Stimulated activated CD4-positive, alpha-beta T cell treated with anti-CD3 and anti-CD28 coated beads, TNF-alpha, amount 100 ng/mL, for 1 hour (primary cell): ENCODE measurements at places on chromosomes 7 and 10.

DNA sequence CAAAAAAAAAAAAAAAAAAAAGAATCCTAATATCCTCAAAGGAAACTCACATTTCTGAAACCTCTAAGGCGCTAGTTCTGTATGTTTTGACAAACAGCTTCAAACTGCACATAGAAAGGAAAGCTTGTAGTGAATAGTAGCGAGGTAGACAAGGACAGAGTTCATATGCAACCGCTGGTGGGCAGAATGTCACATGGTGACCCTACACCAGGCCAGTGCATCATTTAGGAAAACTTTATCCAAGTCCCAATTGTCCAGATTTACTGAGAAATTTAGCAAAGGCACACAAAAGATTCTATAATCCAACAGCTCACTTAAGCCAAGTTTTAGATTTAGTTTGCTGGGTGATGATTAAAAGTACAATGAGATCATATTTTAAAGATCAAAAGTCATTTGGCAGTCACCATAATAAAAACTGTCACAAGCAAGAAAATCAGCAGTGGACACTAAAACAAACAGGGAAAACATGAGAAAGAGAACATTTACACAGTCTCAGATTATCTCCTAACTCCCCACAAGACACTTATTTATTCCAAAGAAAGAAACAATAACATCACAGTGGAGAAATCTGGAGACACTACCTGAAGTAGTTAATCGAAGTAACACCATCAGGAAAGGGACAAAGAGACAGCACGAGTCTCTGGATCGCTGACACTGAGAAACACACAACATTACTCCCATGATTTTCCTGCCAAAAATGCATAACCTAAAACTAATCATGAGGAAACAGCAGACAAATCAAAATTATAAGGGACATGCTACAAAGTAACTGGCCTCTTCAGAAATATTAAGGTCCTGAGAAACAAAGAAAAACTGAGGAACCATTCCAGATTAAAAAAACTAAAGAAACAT is 20.2 kb downstream of the FAM204A start:
- no peak for DNase-seq

GRCh38 chr7:35908331-35909216 is 107.7 kb downstream of the SEPTIN7 start:
- no peak for DNase-seq

DNA sequence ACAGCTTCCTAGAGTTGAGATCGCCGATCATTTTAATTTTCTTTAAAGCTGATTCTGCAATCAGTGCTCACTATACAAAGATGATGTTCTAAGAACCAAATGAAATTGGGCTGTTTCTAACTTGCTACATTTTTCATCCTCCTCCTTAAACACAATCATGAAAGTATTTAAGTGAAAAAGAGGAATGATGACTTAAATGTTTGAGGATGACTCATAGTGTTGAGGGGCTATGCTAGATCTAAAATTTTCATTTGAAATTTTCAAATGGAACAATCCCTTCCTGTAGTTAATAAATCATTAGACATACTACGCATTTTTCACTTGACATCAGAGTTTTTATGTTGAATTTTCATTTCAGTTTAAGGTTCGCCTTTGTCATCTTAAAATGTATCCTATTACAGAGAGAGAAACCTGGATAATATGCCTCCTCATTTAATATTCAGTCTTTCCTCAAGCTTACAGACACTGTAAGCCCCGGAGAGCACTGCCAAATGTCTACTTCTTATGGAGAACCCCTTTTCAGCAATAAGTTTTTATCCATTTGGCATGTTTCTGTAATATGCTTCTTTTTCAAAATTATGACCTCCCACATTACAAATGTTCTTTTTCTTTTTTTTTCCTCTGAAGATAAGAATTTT is 499.6 kb downstream of the MAGI2 start:
- no peak for DNase-seq

GRCh38 chr10:23063045-23063972 is 32.1 kb upstream of the MSRB2 start:
- no peak for DNase-seq

GRCh38 chr7:76505168-76506080 is 4.9 kb upstream of the UPK3B start:
- no peak for DNase-seq

- DNase-seq = no peak
These were observed 80.8 kb downstream of the FOXL3 start for GRCh38 chr7:370775-371118.

- DNase-seq = no peak
These were observed 135.5 kb downstream of the USP6NL start for GRCh38 chr10:11475831-11476434.

- DNase-seq = no peak
These were observed 80.0 kb downstream of the PAX2 start for GRCh38 chr10:100825325-100825875.

DNA sequence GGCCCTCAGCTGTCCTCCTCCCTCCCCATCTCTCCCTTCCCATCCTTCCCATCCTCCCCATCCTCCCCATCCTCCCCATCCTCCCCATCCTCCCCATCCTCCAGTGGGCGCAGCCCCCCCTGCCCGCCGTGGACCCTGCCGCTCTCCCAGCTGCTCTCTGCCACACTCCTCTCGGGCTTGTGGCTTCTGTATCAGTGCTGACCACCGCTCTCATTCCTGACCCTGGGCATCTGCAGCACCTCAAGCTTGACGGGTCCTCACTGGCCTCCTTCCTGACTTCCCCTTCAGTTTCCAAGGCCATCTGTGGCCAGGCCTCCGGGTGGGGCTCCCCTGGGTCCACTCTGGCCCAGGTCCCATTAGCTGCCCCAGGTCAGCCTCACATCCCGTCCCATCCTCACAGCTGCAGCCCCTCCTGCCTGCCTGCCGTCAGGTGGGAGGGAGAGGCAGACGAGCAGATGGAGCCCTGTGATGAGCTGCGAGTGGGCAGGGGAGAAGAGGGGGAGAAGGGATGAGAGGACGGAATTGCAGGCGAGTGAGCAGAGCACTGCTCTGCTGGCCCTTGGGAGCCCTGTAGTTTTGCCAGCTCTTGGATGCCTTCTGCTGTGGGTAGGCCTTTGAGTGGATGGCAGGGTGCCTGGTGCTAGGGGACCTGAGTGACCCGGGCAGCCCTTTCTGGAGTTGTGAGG is 35.7 kb downstream of the LHPP start:
- DNase-seq = no peak

DNA sequence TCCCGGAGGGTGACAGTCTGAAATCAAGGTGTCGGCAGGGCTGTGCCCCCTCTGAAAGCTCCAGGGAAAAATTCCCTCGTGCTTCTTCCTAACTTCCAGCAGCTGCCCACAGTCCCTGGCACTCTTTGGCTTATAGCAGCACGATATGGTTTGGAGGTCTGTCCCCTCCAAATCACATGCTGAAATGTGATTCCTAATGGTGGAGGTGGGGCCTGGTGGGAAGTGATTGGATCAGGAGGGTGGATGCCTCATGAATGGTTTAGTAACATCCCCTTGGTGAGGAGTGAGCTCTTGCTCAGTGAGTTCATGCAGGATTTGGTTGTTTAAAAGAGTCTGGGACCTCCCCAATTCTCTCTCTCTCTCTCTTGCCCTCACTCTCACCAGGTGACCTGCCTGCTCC is 51.1 kb downstream of the GPAM start:
- DNase-seq = no peak

DNA sequence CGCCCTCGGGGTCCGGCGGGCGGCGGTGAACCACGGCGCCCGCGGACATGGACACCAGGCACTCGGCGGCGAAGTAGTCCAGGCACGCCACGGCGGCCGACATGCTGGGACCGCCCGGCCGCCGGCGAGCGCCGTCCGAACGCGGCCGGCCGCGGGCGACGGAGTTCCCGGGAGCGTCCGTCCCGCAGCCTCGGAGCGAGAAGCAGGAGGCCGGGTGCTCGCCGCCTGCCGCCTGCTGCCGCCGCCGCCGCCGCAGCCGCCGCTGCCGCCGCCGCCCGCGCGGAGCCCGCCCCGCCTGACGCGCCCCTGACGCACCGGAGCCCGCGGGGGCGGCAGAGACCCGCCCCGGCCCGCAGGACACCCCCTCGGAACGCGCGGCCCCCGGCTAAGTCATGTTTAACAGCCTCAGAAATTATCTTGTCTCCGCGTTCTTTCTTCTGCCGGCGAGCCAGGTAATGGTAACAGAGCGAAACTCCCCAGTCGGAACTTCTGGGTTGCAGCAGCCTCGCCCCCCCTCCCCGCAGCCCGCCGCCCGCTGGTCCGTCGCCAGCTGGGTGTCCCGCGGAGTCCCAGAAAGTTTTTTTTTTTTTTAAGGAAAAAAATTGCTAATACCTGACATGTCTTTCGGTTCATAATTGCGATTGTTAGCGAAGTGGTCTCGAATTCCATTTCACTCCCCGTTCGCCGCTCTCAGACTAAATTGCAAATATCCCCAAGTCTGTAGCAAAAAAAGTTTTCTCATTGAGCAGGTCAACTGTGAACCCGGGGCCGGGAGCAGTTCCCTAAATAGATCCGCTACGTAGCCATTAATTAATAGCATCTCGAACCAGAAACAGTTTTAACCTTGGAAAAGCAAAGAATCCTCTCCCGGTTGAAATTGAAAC is at the start of gene KLF14:
KLF14 (minus strand) TSS at position 277 of the 884 bp plus-strand sequence; CDS start at position 103, 174 bp downstream.
- DNase-seq = peak; percentile 34

- no peak for DNase-seq
These were observed 15.0 kb downstream of the KIAA1217 start for GRCh38 chr10:24223953-24224352.

GRCh38 chr7:73340514-73340913 is 12.6 kb downstream of the FKBP6 start:
- DNase-seq = no peak

GRCh38 chr7:23100697-23101096 is 4.9 kb upstream of the KLHL7 start:
- no peak for DNase-seq

- no peak for DNase-seq
These were observed 98.9 kb upstream of the PRKCQ start for GRCh38 chr10:6678956-6679355.

DNA sequence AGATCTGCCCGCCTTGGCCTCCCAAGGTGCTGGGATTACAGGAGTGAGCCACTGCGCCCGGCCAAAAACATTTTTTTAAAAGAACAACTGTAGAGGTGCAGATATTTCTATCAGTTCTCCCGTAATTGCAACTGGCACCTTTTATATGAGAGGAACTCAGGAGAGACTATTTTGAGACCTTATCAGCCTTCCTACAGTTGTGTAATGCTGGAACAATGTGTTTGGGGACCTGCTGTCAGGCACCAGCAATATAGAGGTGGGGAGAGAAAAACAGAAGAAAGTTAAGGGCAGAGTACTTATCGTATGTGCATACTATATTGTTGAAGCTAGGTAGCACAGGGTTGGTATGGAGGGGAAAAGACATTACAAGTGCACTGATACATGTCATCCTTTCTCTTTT is 343.8 kb upstream of the ANKRD30A start:
- no peak for DNase-seq

- DNase-seq = no peak
These were observed 73.1 kb upstream of the SAMD8 start for GRCh38 chr10:75038335-75038734.

GRCh38 chr10:82041018-82041417 is 166.0 kb downstream of the NRG3 start:
- no peak for DNase-seq

- no peak for DNase-seq
These were observed 26.2 kb upstream of the ABLIM1 start for GRCh38 chr10:114684084-114684821.

- DNase-seq = no peak
These were observed 264.3 kb downstream of the AUTS2 start for GRCh38 chr7:69862413-69863064.

- DNase-seq = no peak
These were observed 40.4 kb downstream of the MTURN start for GRCh38 chr7:30175180-30175579.

DNA sequence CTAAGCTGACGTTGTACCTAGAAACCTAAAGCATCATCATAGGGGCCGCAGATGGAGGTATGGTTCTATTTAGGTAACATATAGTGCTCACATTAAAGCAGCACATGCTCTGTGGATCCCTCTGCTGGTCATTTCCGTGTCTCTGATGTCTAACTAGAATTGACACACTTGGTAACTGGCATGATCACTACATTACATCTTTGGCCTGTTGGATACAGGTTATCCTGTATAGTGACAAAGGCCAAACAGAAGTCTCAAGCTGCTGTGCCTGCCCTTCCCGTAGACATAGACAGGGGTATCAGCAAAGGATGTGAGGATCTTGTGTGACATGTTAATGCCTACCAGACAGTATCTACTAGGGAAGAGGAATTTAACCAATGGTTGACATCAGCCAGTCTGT is 51.2 kb downstream of the KIF5B start:
- DNase-seq = no peak

GRCh38 chr10:49172061-49172776 is 16.0 kb downstream of the TMEM273 start:
- DNase-seq = no peak

- no peak for DNase-seq
These were observed 45.1 kb upstream of the LYZL1 start for GRCh38 chr10:29243750-29244149.

GRCh38 chr10:75751232-75751631 is 319.8 kb downstream of the LRMDA start:
- no peak for DNase-seq

GRCh38 chr7:69814421-69814962 is 216.2 kb downstream of the AUTS2 start:
- DNase-seq = no peak

DNA sequence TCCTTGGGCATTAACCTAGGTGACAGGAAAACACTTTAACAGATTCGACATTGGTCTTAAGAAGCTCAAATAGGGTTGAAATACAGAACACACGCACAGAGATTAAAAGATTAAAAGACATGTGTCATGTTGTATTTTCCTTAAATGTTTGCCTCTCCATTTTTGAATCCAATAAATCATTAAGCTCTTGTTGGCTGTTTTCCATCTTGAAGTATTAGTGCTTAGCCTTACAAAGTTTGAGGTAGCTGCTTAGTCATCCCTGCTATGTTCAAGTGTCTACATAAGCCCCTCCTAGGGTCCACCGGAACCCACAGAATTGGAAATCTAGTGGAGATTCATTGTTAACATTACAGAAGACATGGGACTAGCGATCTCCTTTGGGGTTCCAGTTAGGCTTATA is 12.7 kb upstream of the GJD4 start:
- DNase-seq = no peak

DNA sequence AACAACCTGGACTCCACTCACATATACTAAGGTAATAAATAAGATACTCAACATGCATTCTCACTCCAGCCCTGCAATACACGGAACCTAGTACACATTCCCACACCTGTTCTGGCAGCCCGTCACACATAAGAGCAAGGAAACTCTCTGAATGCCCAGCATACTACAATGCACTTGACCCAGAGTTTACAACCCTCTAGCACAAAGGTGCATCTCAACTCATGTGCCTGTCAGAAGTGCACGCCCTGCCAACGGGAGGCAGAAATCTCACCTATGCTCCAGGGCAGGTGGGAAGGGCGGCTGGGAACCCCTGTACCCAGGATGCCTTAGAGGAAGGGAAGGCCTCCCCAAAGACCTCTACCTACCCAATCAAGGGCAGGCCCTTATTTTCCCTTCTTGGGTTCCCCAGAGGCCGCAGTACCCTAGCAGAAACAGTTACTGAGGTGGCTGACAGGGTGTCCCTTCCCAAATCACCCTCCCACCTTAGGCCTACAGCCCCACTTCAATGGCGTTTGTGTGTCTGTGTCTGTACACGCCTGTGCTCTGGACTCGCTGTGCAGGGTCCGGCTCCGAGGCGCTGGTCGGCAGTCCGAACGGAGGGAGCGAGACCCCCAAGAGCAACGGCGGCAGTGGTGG is 2.0 kb downstream of the EVX1 start:
- no peak for DNase-seq

- DNase-seq = no peak
These were observed 38.3 kb upstream of the GALNTL5 start for GRCh38 chr7:151917791-151918509.
